ENCODE measurements at places on chromosomes 11 and 22.

- no peak for DNase-seq
These were observed 1496.4 kb downstream of the TBC1D22A start for GRCh38 chr22:48258811-48259210.

GRCh38 chr22:24106385-24107381, 74.6 kb upstream of the SUSD2 start:
- no peak for DNase-seq

GRCh38 chr11:93489841-93490240, 53.4 kb downstream of the SMCO4 start:
- DNase-seq, result no peak

DNA sequence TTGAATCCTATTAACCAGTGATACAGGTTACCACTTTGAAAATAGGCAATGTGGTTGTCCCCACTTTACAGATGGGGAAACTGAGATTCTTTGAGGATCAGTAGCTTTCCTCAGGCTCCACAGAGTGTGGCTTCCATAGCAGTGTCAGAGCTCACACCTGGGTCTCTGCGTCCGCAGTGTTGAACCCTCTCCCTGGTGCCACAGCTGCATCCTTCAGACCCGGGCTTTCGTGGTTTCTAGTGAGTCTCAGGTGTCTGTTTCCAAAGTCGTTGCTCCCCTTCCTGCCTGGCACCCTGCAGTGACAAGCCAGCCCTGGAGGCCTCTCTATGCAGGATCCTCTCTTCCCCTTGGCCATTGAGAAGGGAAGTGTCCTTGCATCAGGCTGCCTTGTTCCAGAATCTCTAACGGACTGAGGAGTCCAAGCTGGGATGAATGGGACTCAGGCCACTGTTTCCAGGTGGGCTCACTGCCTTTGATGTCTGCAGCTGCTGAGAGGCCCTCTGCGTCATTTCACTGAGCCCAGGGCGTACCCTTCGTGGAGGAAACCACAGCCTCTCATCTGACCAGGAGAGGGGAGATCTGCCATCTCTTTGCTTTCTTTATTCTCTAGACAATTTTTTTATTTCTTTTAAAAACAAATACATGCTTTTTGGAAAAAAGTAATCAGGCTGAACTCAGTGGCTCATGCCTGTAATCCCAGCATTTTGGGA, 48.4 kb upstream of the MICAL2 start:
- no peak for DNase-seq

GRCh38 chr11:442611-443081, 835 bp upstream of the ANO9 start:
- DNase-seq, result no peak

GRCh38 chr11:47163193-47163592, 13.5 kb downstream of the ARFGAP2 start:
- DNase-seq, result no peak

GRCh38 chr11:2256293-2256913, 14.0 kb downstream of the ASCL2 start:
- DNase-seq, result no peak

DNA sequence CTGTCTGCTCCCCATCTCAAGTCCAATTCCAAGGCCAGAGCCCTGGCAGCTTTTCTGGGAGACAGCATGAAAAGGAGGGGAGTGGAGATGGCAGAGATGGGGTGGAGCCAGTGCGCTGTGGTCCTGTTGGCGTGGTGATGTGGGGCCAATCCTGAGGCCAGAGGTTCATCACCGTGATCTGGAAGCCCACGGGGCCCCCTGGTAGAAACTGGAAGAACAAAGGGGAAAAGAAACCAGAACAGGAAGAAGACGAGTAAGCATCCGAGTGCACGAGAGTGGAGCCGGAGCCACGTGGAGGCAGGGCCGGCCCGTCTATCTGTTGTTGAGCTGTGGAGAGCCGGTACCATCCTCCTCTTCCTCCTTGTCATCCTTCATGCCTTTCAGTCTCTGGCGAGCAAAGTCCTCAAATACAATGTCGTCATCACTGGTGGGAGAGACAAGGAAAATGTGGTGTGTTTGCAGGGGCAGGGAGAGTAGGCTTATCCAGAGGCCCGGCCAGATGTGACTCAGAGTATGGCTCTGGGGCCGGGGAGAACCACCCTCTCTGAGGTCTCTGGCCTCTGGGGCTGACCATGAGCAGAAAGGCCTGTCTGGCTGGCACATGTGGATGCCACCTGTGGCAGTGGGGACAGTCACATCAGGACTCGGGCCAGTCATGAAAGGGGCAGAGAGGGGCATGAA, 25.4 kb downstream of the TPBGL start:
- DNase-seq, result no peak

Data from stimulated activated CD8-positive, alpha-beta memory T cell treated with anti-CD3 and anti-CD28 coated beads, Interleukin-4, amount 100 ng/mL, for 1 hour (primary cell).